Activated naive CD4-positive, alpha-beta T cell (primary cell): ENCODE measurements at places on chromosomes 2 and 18.

DNA sequence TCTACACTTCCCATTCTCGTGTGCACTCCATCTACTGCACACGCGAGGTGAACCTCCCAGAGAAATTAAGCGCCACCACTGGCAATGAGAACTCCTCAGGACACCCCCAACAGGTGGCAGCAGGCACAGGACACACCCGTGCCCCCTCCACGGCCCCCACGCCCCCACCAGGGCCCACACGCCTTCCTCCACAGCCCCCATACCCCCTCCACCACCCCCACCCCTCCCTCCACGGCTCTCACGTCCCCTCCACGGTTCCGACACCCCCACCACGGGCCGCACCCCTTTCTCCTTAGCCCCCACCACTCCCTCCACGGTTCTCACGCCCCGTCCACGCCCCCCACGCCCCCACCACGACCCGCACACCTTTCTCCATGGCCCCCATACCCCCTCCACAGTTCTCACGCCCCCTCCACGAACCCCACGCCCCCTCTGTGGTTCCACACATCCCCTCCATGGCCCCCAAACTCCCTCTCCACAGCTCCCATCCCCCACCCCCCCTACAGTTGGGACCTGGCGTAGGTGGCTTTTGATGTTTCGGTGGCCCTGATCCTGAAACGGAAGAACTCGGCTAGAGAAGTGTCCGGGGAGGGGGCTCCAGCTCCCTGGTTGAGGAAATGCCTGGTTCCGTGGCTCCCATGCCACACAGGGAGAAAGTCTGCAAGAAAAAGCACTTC is 110.8 kb downstream of the ZNF516 start:
- no peak for DNase-seq

DNA sequence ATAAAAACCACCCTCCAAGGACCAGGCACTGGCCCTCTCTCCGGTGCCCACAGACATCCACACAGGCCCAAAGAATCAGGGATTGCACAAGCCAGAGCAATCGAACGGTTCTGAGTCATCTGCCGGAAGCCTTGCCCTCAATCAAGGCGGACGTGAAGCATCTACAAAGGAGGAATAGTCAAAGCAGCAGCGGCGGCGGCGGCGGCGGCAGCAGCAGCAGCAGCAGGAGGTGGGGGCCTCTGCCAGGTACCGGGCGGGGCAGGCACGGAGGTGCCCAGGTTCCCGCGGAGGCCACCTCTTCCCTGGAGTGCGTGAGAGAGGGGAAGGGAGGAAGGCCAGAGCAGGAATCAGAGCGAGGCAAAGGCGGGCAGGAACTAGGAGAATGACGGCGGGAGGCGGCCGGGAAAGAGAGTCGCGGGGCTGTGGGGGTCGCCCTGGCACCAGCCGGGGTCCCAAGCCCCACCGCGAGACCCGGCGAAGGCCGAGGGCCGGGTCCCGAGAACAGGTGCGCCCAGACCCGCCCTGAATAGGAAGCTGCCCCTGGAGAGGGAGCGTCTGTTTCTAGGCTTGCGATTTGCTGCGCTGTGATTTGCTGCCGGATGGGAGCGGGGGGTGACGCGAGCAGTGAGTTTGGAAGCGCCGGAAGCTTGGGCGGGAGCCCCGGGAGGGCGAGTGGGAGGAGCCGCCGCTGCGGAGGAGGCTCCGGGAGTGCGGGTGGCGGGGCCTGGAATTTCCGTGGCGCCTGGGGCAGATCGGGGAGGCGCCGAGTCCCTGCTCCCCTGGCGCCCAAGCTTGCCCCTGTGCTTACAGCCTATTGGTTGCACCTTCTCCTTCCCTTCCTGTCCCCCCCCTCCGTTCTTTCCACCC is at the start of gene SERPINB8:
SERPINB8 (plus strand) TSS at position 140 of the 867 bp plus-strand sequence. CDS start 8,228 bp downstream, outside the sequence.
- peak; percentile 61 for DNase-seq

- no peak for DNase-seq
These were observed 63.3 kb upstream of the SMAD7 start for GRCh38 chr18:49013961-49014604.

GRCh38 chr18:59093668-59094067 is 46.0 kb upstream of the SEC11C start:
- no peak for DNase-seq

DNA sequence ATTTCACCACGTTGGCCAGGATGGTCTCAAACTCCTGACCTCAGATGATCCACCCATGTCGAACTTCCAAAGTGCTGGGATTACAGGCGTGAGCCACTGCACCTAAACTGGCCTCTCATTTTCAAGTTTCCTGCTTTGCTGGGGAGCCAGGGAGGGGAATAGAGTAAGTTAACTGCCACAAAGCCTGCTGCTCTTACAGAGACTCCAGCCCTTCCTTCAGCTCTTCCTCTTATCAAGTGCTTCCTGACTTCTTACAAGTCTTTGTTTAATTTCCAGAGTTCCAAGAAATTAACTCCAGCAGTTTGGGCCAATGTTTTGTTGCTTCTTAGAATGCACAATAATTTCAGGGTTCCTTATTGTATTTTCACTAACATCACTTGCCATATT is 24.3 kb upstream of the UBE2F start:
- no peak for DNase-seq

DNA sequence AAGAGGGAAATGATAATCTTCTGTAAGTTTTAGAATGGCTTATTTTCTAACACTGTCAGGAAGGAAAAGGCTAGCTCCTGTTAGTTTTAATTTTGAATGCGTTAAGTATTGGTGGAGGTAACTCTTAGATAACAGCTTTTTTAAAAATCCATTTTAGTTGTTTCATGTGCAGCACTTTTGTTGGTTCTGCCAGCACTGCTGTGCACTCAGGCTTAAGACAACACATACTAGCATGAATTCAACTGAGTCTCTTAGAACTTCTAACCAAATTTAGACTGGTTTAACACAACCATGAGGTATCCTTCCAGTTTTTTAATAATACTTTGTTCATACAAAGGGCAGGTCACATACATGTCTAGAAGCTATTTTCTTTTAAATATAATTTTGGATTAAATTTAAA is 42.4 kb downstream of the ACVR1 start:
- no peak for DNase-seq

DNA sequence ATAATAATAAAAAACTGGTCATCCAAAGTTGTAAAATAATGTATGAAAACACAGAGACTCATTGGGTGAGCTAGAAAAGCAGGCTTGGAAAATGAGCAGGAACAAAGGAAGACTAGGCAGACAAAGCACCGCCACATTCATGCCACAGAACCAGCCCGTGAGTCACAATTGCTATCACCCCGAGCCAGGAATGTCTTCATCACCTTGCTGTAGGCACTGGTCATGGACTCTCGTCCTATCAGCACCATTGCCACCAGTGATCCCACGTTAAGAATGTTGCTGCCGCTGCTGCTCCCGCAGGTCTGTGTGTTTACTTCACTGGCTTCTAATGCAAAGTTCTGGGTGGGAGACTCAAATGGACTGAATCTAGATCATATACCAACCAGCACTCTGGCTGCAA is 417.9 kb downstream of the PID1 start:
- DNase-seq: no peak

- DNase-seq: no peak
These were observed 269.3 kb upstream of the SIX2 start for GRCh38 chr2:45278365-45279078.

DNA sequence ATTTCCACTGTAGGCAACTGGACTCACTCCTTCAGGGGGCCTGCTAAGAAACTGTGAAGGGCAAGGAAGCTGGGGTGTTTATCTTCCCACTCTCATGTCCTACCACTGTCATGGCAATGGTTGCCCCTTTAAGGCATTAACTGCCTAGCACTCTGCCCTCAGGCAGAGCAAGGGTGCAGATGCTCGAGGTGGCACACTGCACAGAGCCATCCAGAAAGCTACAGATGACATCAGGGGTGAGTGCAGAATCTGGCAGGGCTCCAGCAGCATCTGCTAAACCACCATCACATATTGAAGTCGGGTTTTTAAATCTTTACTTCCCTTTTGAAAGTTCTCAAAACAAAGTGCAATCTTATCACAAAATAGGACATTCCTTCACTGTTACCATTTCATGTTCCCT is 75.4 kb downstream of the RAPGEF4 start:
- DNase-seq: no peak

DNA sequence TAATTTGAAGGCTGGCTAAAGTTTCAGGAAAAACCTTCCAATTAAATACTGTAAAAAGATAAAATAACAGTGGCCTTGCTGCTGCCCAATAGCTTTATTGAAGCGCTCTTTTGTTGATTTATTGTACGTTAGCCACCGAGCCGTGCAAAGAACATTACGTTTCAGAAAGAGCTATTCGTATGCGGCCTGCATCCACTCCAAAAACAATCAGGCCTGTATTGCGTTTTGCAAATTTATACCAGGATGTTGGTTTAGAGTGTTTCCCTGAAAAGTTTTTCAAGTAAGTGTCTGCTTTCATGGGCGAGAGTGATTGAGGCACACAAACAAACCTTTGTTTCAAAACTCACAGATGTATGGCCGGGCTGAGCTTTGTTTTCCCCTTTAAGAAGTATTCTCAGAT is 257.2 kb upstream of the SALL3 start:
- DNase-seq: no peak

GRCh38 chr2:176079831-176080539 is 3.8 kb downstream of the EVX2 start:
- DNase-seq: no peak

DNA sequence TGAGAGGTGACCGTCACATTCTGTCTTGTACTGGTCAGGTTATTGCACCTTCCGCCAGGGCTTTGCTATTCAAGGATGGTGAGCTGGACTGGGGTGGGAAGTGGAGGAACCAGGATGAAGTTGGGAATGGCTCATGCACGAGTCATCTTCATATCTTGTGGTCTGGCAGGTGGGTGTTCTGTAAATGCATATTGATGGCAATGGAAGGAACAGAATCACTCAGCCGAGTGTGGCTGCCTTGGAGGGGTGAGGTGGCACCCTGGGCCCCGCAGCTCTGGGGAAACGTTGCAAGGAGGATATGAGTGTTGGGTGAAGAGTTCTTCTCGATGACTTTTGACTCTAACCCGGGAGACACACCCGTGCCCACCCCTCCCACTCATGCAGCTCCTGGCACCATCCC is 1.2 kb downstream of the NEU2 start:
- no peak for DNase-seq

- no peak for DNase-seq
These were observed 28.0 kb downstream of the HDAC4 start for GRCh38 chr2:239372835-239373234.

DNA sequence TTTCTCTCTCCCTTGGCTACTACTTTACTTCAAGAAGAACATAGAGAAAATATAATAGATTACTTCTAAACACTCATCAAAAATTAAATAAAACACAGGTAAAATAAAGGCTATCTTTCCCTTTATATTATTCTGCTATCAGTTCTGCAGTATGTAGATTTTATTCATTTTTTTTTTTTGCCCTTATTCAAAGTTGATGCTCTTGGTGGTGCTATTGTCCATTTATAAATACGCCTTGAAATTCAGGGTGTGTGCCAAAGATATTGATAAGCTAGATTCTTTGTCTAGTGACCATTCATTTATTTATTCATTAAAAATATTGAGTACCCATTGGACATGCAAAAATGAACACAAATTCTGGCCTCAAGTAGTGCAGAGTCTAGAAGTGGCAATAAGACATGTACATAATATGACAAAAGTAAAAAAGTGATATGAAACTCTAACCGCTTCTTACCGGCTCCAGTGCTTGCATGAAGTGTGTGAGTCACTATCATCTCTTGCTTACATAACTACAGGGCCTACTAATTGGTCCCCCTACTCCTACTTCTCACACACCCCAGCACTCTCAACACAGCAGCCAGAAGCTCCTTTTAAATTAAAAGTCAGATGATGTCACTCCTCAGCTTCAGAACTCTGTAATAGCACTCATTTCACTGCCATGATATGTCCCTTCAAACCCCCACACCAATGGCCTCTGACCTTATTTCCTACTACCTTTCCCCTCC is 208.3 kb upstream of the FANCL start:
- DNase-seq: no peak

- no peak for DNase-seq
These were observed 23.2 kb upstream of the CDKL4 start for GRCh38 chr2:39266916-39267434.

- no peak for DNase-seq
These were observed 1.4 kb upstream of the ZNF804A start for GRCh38 chr2:184596819-184597411.

GRCh38 chr2:30145826-30146336 is 926 bp upstream of the YPEL5 start:
- DNase-seq: no peak

DNA sequence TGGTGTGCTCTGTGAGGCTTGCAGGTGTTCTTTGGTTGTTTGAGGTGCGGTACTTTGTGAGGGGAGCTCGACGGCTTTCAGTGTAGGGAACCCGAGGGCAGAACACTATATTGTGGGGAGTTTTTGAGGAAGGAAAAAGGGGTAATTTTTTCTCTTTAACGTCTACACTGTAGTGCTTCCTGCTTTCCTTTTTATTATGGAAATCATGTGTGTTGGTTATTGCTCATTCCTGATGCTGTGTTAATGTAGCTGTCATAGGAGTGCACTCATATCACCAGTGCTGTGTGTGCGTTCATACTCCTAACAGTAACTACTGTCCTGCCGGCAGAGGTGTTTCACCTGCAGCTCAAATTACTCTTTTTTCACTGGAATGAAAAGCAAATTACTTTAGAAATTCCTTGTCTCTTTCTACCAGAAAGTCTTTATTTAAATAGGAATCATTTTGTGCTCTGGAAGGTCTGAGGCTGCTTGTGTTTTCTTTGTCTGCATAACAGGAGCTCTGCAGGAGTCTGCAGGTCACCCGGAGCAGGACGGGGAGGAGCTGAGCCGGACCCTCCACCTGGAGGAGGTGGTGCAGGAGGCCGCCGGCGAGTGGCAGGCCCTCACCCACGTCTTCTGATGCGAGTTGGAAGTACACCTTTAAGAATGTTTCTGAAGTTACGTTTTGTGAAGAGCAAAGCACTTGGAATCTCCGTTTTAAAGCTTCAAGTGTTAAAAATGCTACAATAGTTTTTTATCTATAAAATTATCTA is 145.5 kb downstream of the ZNF236 start:
- no peak for DNase-seq

DNA sequence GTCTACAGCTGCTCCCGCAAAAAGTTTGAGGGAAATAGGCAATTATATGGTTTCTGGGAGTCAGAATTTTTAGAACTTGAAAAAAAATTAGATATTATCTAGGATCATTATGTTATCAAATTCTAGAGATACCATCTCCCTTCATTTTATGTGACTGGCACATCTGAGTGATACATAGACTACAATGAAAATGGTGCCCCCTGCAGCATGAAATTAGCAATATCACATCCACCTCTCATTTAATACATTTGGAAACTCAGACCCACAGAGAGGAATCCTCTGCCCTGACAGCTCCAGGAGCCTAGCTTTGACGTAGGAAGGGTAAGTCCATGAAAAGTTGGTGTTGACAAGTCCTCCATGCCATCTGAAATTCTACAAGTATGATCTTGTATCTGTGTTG is 381.6 kb downstream of the SUCLG1 start:
- DNase-seq: no peak

- no peak for DNase-seq
These were observed 6.0 kb upstream of the ANKRD29 start for GRCh38 chr18:23668731-23669130.
